NCI-H345 (cell line): ENCODE measurements at places on chromosomes 5 and 9.

DNA sequence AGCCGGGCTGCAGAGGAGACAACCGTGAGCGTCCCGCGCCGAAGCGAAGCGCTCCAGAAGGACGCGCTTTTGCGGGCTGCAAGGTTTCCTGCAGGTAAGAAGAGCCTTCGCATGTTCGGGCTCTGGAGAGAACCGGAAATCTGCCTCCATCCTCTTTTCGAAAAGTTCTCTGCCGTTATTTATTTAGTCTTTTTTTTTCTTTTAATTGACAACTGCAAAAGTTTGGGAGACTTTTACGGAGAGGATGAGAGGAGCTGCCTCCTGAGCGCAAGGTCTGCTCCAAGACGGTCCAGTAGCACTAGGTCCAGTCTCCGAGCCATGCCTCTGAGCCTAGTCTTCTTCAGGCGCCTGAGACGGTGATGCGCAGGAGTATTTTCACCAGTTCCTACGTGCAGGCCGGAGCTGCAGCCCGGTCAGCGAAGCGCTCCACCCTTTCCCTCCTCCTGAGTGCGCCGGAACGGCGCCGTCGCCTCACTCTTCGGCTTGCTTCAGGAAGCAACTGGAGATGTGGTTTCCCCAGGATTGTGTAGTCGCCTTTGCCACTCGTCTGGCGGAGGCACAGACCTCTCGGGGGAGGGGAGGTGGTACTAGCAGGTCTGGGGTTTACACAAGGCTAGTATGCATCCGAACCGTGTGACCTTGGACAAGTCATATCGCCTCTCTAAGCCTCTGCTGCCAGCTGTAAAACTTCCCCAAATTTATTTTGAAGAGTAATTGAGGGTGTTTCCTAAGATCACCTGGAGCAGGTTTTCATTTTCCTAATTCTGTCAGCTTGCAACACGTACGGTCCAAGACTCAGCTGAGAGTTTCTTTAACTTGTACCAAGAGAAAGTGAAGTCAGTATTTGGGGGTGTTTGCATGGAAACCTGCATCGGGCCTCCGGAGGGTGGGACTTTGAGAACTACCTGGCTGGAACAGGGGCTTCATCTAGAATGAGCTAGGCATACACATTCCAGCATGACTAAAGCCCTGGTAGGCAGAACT is 4.5 kb downstream of the POU4F3 start:
- DNase-seq, result no peak

- DNase-seq, result no peak
Observed at GRCh38 chr9:126403397-126403796, 76.8 kb downstream of the MVB12B start.

- DNase-seq, result no peak
Observed at GRCh38 chr9:131670247-131671132, 69.4 kb downstream of the RAPGEF1 start.

- no peak for DNase-seq
Observed at GRCh38 chr5:168238463-168238862, 53.0 kb upstream of the WWC1 start.

GRCh38 chr9:137383081-137383783 is 39.7 kb downstream of the EXD3 start:
- peak; percentile 84 for DNase-seq
